ENCODE measurements at places on chromosomes 3 and 15.

GRCh38 chr15:100703671-100704070 lies 101.3 kb downstream of the ASB7 start:
- no peak for DNase-seq

- DNase-seq, result no peak
Observed at GRCh38 chr3:32021155-32021554, 39.6 kb downstream of the ZNF860 start.

- no peak for DNase-seq
Observed at GRCh38 chr15:56295433-56295832, 51.8 kb upstream of the RFX7 start.

- no peak for DNase-seq
Observed at GRCh38 chr15:67135494-67135893, 70.1 kb downstream of the SMAD3 start.

DNA sequence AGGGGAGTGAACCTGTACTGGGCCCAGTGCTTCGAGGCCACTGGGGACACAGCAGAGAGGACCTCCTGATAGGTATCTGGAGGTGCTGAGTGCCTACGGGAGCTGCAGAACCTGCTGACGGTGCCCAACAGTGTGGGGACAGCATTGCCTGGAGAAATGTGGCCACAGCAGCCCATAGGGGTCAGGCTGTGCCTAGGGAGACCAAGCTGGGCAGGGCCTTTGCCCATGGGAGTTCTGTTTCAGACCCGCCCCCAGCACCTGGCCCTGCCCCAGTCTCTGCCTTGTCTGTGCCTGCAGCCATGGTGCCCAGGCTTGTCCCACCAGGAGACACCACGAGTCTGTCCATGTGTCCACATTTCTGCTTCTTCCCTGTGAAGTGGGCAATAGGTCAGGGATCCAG lies 15.3 kb upstream of the RPL32 start:
- DNase-seq, result no peak

GRCh38 chr15:49809894-49810609 lies 189.2 kb downstream of the DTWD1 start:
- DNase-seq, result no peak

DNA sequence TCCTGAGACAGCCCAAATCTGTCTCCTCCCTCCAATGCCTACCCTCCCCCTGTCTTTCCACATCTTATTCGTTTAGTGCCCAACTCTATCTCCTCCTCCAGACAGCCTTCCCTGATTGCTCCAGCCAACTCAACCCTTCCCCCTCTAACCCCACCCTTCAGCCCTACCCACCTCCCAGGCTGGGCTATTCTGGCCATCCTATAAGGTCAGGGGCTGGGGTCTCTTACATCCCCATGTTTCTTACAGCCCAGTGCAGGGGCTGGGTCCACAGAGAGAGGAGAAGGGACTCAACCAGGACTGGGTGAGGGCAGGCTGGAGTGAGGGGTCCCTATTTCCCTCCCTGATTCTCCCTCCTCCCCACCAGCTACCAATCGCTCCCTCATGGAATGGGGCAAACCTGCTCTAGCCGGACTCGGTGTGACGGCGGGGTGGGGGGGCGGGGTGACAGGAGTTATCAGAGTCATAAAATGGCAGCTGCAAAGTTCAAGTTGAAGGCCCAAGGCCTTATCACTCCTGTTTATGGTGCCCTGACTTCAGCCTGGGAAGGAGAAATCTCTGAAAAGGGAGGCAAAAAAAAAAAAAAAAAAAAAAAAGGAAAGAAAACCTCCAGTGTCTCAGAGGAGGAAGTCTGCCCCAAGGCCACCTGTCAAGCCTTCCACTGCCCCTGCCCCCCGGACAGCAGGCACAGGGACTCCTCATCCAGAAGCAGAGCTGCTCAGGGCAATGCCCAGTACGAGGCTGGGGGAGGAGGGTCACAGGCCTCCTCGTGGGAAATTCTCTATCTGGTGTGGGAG lies 2.1 kb downstream of the VIPR1 start:
- DNase-seq, result no peak

DNA sequence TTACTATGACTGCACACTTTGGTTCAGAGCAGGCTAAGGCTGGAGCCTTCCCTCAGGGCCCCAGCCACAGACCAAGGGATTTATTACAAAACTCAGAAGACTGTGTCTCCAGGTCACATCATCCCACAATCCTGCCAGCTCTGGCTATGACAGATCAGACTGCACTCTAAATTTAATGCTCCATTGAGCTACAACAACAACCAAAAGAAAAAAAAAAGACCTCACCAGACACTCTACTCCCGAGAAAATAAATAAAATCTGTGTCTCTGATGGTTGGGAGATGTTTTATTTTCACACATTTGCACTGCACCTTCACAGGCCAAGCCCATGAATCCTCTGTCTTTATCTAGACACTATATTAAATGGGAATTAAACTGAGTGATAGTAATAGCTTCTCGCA lies 50.8 kb upstream of the CTNNB1 start:
- DNase-seq, result no peak

DNA sequence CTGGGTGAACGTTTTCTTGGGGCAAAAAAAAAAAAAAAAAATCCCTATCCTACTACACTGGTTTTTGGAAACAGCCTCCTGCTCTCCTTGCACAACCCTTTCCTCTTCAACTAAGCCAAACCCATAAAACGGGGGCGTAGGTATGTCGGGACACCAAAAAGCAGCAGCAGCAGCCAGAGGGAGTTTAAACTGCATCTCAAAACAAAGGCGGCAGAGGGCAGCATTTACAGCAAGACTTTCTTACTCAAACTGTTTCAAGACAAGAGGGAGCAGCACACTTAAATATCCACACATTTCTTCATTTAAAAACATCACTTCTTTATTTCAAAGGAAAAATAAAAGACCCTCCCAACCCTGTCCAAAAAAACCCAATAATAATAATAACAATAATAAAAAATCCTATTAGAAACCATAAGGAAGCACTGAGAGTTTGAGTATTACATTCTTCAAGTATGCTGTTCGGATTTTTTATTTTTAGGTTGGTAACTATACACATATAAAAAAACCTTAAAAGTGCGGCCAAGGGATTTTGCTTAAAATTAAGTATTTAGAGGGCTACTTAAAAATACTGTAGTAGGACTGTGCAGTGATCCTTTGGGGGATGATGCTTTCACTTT lies 43.9 kb upstream of the PLXND1 start:
- peak; percentile 49 for DNase-seq

DNA sequence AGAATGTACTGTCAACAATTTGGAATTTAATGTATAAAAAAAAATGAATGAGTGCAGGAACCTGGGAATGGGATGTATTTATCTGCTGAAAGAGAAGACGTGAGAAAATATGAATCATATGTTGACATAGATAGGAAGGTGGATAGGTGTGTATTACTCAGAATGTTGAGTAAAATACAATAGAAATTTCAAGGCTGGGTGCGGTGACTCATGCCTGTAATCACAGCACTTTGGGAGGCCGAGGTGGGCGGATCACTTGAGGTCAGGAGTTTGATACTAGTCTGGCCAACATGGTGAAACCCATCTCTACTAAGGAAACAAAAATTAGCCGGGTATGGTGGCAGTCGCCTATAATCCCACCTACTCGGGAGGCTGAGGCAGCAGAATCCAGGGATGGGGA lies 202.8 kb downstream of the CADM2 start:
- DNase-seq, result no peak

DNA sequence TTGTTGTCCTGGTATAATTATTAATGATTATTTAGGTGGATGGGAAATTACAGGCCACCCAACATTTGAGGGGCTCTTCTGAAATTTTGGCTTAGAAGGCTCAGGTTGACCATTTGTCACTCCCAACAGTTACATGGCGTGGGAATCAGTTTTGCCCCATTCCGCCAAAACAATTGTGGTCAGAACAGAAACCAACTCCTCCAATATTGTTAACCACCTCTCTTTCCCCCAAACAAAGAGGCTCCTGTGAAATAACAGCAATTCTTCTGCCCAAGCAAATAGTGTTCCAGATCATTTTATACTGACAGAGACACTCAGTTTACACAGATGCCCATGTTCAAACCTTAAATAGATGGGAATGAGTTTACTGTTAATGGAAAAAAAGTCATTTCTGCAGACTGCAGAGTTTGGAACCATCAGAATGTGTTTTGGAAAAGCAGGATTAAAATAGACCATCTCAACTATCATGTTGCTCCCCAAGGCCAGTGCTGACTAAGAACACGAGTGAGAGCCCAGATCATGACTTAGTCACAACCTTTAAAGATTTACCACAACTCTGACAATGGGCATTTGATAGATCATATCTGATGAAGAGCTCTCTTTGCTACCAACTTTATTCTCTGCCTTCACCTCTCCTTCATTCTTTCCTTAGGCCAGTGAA lies 102.1 kb downstream of the DUT start:
- DNase-seq, result no peak

DNA sequence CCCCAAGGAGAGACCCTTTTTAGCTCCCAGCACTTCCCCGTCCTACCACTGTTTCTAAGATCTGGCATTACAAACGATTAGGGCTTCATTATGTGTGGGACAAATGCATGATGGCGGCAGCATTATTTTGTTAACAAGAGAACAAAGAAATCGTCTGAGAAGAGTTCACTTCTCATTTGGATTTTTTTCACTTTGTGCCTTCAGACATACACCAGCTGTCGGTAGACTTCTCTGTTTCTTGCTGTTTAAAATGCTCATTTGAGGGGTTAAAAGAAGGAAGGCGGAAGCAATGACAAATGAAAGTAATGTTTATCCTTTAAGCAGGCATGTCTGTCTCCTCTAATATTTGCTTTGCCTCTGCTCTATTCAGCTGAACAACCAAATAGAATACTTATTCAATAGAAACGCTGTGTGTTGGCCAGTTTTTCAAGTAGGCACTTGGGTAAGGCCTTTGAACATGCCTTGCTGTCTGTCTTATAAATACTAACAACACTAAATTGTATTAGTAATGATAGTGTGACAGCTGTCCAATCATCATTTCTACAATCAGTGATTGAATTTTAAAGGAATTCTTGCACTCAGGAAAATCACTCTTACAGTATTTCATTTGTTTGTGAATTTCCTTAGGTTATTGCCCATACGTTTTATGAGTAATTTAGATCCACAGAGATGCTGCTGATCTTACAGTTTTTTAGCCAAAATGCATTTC lies 382.4 kb downstream of the IL5RA start:
- DNase-seq, result no peak

DNA sequence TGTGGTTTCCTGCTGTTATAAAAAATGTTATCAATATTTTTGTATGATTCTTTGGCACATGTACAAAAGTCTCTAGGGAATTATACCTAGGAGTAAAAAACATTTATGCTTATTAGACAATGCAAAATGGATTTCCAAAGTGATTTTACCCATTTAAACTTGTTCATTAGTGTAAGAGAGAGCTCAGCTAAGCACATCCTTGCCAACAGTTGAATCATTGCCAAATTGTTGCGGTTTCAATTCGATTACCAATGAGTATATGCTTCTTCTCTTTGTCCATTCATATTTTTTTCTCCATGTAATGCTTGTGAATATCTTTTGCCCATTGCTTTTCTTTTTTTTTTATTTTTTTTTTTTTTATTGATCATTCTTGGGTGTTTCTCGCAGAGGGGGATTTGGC lies 17.2 kb downstream of the CASR start:
- no peak for DNase-seq

DNA sequence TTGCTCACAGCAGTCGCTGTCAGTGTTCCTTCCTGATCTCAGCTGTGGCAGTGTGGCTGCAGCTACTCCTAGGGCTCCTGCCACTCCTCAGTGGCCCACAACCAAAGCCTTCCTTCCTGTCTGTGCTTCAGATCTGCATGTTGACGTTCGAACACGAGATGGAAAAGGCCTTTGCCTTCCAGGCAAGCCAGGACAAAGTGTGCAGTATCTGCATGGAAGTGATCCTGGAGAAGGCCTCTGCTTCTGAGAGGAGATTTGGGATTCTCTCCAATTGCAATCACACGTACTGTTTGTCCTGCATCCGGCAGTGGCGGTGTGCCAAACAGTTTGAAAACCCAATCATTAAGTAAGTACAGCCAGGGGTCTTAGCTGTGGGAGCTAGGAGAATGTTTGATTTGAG lies 17.8 kb downstream of the MKRN2 start:
- no peak for DNase-seq

DNA sequence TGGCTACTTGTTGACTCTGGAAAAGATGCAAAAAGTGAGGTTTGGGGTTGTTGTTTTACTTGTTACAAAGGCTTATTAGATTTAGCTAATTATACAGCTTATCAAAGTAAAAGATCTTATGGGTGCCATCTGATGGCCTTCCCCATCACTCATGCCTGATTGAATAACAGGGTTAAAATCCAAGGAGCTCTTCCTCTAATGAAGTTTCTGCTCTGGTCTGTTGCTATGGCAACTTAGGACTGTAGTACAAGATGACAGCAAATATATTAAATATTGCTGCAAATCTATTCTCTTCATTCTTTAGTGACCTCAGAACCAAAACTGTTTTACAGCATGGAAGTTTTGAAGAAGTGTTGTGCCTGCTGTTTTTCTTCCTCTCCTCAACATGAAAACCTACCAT lies 45.6 kb upstream of the SRGAP3 start:
- DNase-seq, result no peak

DNA sequence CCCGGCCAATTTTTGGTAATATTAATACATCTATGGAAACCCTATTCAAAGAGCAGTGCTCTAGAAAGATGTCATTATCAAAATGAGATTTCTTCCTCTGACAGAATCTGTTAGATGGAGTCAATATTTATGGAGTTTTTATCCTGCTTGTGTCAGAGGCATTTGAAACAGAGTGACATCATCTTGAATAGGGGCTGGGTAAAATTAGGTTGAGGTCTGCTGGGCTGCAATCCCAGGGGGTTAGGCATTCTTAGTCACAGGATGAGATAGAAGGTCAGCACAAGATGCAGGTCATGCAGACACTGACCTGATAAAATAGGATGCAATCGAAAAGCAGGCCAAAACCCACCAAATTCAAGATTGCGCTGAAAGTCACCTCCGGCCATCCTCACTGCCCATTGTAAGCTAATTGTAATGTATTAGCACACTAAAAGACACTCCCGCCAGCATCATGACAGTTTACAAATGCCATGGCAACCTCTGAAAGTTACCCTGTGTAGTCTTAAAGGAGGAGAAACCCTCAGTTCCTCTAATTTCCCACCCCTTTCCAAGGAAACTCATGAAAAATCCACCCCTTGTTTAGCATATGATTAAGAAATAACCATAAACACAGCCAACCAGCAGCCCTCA lies 27.3 kb upstream of the CCDC50 start:
- DNase-seq, result no peak

DNA sequence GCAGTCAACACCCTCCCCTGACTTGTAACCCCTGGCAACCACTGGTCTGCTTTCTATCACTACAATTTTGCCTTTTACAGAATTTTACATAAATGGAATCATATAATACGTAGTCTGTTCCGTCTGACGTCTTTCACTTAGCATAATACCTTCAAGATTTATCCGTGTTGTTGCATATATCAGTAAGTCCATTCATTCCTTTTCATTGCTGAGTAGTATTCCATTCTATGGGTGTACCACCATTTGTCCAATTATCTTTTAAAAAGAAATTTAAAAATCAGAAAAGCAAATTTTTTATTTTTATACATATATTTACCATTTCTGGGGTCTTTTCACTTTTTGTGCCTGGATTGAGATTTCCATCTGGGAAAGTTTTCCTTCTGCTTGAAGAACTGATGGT lies 35.5 kb downstream of the NOX5 start:
- no peak for DNase-seq
